Small intestine (tissue), 16 donors: ENCODE measurements at places on chromosomes 1 and 21. TPM values are rescaled to one million over a fixed set of nuclear protein-coding genes. Genes with fewer than 3 reads are reported as not detected.
A peak's percentile ranks its signal among the peaks of the same experiment; 100 is the strongest.

The KIF21B gene
- polyA plus RNA-seq, result 2.4 TPM

The RYR2 gene
- polyA plus RNA-seq, result 1.5 TPM

The DNM3 gene
- 0.67 TPM for polyA plus RNA-seq

The SELP gene
- 9.1 TPM for polyA plus RNA-seq

The PADI4 gene
- not detected for polyA plus RNA-seq

The AGO4 gene
- 5.6 TPM for polyA plus RNA-seq

The DNASE2B gene
- polyA plus RNA-seq, result not detected

GRCh38 chr1:187078916-187079315, 250.2 kb downstream of the PLA2G4A start:
- DNase-seq, result no peak

DNA sequence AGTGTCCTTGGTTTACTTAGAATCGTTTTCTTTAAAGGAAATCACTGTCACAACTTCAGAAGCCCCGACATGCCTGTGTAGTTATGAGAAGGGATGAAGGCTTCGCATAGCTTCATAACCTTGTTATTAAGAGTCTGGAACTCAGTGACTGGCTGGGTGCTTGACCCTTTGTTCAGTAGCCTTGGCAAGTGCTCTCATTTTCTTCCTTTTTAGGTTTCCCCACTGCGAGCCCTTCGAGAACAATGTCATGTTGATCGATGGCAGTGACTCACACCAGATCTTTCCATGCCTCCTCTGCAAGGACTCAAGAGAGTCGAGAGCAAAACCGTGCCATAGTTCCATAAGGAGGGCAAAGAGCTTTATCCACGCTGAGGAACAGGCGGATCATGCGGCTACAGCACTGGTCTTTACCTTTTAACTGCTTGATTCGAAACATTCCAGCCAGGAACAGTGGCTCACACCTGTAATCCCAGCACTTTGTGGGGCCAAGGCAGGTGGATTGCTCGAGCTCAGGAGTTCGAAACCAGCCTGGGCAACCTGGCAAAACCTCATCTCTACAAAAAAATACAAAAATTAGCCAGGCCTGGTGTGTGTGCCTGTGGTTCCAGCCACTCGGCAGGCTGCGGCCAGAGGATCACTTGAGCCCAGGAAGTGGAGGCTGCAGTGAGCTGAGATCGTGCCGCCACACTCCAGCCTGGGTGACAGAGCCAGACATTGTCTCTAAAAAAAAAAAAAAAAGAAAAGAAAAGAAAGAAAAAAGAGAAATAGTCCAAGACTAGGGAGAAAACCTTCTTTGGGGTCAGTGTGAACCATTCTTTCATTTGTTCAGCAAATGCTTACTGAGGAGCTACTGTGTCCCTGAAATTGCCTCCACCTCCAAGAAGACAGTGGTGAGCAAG, 95.4 kb upstream of the ERRFI1 start:
- peak; percentile 44 for DNase-seq

DNA sequence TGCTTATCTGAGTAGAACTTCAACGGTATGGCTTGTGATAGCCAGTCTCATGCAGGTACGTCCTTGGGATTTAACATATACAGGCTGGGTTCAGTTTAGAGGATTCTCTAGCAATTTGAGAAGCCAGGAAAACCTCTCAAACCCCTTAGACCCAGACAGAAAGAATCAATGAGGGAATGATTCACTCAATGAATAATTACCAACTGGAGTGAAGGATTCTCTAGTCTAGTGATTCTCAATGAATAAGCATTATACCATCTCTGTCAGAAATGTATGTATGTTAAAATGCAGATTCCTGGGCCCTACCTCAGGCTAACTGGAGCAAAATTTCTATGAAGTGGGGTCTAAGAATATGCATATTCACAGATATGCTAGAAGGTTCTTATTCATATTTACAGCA, 54.5 kb upstream of the APP start:
- no peak for DNase-seq

- DNase-seq, result no peak
Measured at GRCh38 chr1:162328512-162328911, 48.1 kb downstream of the SPATA46 start.

DNA sequence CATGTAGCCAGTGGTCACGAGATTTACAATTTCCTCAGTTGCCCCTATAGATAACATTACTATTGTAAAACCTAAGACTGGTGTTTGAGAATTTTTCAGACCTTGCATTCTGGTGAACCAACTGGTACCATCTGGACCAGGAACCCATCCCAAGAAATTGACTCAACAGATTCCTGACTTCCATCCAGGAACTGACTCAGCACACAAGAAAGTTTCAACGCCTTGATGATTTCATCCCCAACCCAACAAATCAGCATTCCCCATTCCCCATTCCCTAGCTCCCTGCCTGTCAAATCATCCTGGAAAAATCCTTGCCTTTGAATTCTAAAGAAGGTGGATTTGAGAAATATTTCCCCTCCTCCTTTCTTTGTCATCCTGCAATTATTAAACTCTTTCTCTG, 529.8 kb upstream of the PRMT6 start:
- no peak for DNase-seq

GRCh38 chr1:5758000-5758858, 234.0 kb downstream of the NPHP4 start:
- DNase-seq, result no peak

GRCh38 chr1:1165485-1165884, 8.2 kb upstream of the TTLL10 start:
- no peak for DNase-seq

DNA sequence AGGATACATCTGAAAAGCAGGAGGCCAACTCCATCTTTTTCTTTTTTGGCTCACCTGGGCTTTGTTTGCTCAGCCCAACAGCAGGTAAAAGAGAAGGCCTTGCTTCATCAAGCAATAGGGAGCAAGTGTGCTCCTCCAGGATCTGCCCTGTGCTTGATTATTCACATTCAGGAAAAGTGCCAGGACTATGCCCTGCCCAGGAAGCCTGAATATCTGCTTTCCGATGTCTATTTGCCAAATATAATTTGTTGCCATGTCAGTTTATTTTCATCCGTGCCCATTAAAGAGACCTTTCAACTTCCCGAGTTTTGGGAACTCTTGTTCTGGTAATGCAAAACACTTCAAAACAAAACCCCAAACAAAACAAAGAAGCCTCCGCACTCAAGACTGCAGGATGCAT, 185.3 kb downstream of the CDC7 start:
- peak; percentile 52 for DNase-seq

DNA sequence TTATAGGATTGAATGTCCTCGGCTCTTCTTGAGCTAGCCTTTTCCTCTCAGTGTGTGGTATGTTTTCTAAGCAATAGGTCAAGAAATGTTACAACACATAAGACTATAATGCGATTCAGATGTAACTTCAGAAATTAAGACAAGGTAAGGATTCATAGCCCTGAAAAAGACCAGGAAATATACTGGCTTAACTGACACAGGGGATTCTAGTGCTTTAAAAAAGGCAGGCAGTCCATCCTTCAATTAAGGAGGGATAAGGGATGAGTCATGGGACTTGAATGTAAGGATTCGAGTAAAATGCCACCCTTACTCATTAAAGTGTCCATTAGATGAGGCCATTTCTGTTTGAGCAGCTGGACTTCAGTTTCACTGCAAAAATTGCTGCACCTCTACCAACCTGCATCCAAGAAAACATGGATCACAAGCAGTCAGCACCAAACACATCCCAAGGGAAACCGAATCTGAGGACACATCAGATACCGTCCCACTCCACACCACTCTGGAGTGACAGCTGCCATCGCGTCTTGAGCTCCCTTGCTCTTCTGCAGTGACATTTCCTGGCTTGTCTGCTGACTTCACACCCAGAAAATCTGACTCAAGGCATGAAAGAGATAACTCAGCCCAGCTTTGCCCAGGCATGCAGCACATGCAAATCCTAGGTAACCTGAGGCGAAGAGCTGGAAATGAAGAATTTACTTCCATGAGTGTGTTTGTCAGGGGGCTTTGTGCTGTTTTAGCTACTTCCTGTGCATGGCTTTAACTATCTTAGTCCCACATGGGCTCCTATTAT, 37.8 kb downstream of the NGF start:
- DNase-seq, result no peak

DNA sequence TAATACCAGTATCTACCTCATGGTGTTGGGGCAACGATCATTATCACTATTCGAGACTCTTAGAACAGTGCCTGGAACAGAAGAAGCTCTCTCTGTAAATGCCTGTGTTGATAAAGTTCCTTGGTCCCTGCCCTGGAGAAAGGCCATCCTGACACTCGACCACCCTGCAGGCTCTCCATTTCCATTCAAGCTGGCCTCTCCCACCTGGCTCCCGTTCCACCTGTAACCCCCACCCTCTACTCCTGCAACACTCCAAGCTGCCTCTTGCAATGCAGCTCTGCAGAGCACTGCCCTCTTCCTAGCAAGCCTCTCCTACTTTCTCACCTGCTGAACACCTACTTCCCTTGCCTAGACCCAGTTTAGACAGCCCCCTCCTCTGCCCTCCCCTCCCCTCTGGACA, 6.1 kb downstream of the SPOCD1 start:
- no peak for DNase-seq

GRCh38 chr1:65393347-65393746, 27.1 kb upstream of the LEPR start:
- no peak for DNase-seq

GRCh38 chr1:207336559-207337467, 15.3 kb downstream of the CD55 start:
- DNase-seq, result no peak
